ENCODE measurements at places on chromosomes 4 and X. TPM values are rescaled to one million over a fixed set of nuclear protein-coding genes. Genes with fewer than 3 reads are reported as not detected.

DNA sequence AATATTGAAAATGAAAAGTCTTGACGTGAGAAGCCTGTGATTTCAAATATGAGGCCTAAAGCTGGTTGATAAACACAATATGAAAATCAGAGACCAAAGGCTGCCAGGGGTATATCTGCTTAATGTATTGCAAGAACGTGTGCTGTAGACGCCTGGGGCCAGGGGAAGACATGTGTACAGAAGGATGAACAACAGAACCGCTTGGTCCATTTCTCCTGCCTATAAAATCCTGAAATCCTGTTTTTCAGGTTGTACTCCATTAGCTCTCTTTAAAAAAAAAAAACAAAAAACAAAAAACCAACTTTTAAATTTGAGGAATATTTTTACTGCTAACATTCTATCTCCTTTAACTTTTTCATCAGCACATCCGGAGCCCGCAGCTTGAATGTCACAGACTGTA is 109.2 kb downstream of the STOX2 start:
- no peak for DNase-seq

DNA sequence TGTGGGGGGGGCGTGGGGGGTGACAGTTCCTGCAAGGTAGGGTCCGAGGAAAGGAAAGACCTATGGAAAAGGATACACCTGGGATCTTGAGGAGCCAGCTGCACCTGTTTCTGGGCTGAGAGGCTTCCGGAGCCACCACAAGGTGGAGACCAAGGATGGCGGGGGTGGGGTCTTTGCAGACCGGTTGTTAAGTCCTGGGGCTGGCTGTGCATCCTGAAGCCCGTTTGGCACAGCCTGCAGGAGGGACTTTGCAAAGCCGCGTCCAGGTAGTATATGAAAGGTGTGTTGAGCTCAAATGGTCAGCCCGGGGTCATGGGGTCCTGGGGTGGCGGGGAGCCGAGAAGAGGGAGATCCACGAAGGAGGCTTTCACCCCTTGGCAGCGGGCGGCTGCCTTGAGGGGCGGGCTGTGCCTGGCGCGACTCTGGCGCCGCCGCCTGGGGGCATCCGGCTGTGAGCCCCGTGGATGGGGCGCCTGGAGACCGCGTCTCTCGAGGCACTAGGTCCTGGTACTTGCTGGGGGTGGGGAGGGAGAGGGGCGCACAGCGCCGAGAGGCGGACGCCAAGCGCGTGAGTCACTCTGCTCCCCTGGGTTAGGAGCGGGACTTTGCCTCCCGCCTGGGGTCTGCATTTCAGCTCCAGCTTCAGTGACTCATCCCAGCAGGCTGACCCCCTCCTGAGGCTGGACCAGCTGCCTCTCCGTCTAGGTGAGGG is 58.2 kb upstream of the DYNLT3 start:
- DNase-seq: peak; percentile 33

SH3RF1 gene
- 0.63 TPM for total RNA-seq

NKX3-2 gene
- total RNA-seq: not detected

DNA sequence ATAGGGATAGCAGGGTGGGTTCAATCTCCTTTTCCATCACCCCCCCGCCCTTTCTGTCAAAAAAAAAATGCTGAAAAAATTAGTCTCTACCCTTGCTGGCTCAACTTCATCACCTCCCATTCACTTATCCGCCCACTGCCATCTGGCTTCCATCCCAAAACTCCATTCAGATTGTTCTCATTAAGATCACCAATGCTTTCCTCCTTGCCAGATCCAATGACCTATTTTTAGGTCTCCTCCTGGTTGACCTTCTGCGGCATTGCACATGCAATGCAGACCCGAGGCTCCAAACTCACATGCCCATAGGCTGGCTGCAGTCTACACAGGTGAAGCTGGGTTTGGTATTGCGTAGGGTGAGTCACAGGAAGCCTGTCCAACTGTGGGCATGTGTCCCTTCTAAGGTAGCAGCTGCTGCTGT is 21.1 kb upstream of the STIM2 start:
- DNase-seq: no peak

DNA sequence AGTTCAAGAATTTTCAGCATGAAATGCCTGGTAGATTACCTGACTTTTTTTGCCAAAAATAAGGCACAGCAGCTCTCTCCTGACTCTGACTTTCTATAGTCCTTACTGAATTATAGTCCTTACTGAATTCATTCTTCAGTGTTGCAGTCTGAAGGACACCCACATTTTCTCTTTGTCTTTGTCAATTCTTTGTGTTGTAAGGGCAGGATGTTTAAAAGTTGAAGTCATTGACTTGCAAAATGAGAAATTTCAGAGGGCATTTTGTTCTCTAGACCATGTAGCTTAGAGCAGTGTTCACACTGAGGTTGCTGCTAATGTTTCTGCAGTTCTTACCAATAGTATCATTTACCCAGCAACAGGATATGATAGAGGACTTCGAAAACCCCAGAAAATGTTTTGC is 168.0 kb downstream of the SOWAHB start:
- no peak for DNase-seq

GRCh38 chr4:29467044-29467717 is 1253.0 kb upstream of the PCDH7 start:
- DNase-seq: no peak

DNA sequence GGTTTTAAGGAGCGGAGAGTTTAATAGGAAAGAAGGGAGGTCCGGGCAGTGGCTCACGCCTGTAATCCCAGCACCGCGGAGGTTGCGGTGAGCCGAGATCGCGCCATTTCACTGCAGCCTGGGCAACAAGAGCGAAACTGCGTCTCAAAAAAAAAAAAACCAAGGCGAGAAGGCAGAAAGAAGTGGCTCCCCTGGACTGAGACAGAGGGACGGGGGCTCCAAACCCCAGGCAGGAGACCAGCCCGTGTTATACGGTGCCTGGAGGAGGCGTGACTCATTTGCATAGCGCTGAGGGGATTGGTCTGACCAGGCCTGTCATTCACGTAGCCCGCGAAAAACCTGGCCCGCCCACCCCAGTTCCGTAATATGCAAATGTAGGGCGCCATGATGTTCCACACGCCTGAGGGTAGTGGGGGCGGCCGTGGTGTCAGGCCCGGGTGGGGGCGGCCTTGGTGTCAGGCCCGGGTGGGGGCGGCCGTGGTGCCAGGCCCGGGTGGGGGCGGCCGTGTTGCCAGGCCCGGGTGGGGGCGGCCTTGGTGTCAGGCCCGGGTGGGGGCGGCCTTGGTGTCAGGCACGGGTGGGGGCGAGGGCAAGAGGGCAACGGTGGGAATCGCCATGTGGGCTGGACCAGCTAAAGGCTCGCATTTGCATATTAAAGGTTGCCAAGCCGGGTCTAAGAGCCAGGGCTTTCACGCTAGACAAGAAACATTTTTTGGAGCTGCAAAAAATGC is 2.1 kb downstream of the PLCXD1 start:
- DNase-seq: peak; percentile 96

DNA sequence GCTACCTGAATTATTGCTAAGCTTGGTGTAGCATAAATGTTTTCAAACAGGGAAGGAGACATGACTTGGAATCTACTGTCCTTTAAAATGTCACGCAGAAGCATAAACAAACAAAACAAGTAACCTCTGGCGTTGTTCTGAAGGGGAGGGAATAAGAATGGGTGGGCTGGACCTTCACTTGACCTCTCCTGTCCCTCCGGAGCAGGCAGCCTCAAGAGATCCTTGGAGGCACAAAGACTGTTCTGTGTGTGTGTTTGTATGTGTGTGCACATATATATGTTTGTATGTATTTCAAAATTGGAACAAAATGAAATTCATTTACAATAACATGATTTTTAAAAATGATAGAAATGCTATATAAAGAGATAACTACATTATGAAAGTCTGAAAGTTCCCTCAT is 91.3 kb upstream of the DCLK2 start:
- DNase-seq: no peak

GRCh38 chrX:48470110-48470832 is at the start of gene SLC38A5:
Gene SLC38A5 (minus strand): TSS chrX:48470260. CDS start chrX:48467924, 2,336 bp downstream.
- DNase-seq: no peak

DNA sequence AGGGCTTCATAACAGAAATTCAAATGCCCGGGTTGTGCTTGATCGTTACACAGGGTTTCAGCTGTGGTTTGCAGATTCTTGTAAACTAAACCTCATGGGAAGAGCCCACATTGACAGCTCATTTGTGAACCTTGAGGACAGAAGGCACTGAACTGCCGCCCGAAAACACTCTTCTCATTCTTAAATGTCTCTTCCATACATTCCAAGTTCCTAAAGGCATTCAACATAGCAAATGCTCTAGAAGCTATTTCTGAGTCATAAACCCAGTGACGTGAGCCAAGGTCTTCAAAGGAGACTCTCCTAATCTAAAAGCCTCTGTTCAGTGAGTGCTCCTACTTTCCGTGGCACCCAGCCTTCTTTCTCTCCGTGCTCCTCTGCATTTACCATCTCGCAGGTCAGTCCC is 737.8 kb upstream of the FRG1 start:
- DNase-seq: no peak

DNA sequence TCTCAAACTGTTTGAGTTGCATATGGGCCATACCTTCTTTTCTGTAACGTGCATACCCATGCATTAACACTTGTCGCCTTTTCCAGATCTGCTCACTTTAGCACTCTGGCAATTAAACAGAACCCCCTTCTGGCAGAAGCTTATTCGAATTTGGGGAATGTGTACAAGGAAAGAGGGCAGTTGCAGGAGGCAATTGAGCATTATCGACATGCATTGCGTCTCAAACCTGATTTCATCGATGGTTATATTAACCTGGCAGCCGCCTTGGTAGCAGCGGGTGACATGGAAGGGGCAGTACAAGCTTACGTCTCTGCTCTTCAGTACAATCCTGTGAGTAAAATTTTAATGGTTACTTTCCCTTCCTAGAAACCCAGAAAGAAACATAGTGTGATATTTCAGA is 4.8 kb downstream of the OGT start:
- no peak for DNase-seq

OFD1 gene
- 28.0 TPM for total RNA-seq

CD38 gene
- total RNA-seq: 17.3 TPM

IQCM gene
- total RNA-seq: not detected

ENAM gene
- total RNA-seq: not detected

DNA sequence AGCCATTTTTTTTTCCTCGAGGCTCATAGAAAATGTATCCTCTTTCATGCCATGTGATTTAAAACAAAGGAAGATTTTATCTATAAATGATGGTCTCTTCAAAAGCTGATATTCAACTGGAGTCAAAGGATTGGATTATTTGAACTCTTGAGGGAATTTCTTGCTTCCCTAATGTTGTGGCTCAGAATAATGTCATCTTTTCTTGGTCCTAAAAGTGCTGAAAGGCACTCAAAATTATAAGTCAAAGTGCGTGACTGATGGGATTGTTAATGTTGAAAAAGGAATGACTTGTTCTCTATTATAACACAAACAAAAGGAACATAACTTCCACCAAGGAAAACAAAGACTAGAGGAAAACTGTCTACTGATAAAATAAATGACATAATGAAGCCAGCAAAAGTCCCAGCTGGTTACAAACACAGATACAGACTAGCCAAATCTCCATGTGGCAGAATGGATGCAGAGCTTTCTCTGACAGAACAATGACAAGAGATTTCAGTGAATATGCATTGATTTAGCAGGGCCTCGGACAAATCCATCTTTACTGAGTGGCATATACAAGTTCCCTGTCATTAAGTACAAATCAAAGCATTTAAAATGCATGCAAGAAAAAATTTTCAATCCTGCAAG is 552.6 kb downstream of the GBA3 start:
- no peak for DNase-seq

GRCh38 chrX:147953976-147954375 is 27.2 kb upstream of the FMR1NB start:
- no peak for DNase-seq

- DNase-seq: no peak
Observed at GRCh38 chr4:167380964-167381363, 146.7 kb upstream of the SPOCK3 start.

NUP62CL gene
- 1.7 TPM for total RNA-seq

DNA sequence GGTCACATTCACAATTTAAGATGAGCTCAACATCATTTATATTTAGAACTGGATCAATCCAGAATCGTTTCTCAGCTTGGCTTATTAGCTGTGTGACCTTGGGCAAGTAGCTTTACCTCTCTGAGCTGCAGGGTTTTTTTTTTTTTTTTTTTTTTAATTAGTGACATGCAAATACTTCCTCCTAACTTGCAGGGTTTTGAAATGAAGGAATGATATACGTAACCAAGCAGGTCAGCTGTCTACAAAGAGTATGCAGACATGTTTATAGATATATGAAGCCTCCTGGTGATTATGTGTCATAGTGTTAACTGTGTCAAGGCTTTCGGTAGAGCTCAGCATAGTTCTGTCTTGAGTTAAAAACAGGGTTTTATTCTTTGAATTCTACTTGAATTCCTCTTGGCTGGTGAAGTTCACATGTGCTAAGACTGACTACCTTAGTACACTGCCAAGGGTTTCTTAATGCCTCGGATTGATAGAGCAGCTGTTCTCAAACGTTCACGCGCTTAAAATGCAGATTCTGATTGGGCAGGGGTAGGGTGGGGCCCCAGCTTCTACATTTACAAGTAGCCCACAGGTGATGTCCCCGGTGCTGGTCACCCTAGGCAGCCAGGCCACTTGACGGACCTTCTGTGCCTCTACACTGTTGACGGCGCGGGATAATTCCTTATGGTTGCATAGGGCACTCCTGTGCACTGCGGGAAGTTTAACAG is 654 bp upstream of the STS start:
- no peak for DNase-seq

GRCh38 chrX:151830911-151831310 is 81.8 kb upstream of the MAGEA4 start:
- no peak for DNase-seq

DNA sequence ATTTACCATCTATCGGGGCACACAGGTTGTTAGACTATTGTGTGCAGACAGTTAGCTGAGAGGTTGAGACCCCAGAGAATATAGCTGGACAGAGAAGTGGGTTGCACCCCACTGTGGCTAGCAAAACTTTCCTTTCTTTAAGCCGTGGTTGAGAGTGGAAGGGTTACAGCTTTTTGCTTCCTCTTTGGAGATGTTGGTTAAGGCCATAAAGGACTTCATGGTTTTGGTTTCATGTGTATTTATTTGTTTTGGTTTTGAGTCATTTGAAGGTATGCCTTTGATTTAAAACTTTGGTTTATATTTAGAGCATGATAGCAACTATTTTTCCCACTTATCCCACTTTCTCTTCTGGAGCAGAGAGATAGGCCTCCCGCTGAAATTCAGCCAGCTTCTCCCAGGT is 274.3 kb upstream of the IL1RAPL1 start:
- DNase-seq: no peak

SUPT20HL1 gene
- not detected for total RNA-seq

OTC gene
- not detected for total RNA-seq

TMSB15C gene
- total RNA-seq: 2.3 TPM

PDGFC gene
- total RNA-seq: not detected

DNA sequence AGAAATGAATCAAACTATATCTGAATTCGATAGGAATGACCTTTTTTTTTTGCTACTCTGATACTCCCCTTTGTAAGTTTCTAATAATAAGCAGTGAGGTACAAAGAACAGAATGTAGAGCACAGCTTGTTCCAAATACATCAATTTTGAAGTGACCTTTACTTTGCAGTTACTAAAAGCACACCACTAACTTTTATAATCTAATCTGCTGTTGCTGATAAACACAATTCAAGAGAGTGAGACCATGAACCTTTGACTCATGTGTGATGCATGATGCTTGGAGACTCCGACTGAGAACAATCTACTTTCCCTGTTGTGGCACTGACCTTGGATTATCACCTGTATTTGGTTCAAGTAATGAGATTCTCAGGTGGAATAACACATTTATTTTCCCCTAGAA is 91.6 kb upstream of the GNPDA2 start:
- no peak for DNase-seq
